ENCODE measurements at places on chromosomes 2 and 18.

DNA sequence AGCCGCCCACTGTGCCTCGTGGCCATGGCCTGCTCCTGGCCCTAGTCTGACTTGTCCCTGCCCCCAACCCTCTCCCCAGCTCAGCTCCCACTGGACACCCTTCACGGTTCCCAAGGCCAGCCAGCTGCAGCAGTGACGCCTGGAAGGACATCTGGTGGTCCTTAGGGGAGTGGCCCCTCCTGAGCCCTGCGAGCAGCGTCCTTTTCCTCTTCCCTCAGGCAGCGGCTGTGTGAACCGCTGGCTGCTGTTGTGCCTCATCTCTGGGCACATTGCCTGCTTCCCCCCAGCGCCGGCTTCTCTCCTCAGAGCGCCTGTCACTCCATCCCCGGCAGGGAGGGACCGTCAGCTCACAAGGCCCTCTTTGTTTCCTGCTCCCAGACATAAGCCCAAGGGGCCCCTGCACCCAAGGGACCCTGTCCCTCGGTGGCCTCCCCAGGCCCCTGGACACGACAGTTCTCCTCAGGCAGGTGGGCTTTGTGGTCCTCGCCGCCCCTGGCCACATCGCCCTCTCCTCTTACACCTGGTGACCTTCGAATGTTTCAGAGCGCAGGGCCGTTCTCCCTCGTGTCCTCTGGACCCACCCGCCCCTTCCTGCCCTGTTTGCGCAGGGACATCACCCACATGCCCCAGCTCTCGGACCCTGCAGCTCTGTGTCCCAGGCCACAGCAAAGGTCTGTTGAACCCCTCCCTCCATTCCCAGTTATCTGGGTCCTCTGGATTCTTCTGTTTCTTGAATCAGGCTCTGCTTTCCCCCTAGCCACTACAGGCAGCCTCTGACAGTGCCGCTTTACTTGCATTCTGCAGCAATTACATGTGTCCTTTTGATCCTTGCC is 35.8 kb downstream of the ANO7 start:
- no peak for DNase-seq

- no peak for DNase-seq
Observed at GRCh38 chr2:114160263-114160981, 270.5 kb downstream of the ACTR3 start.

GRCh38 chr2:42026272-42026671 is 21.5 kb upstream of the PKDCC start:
- no peak for DNase-seq

DNA sequence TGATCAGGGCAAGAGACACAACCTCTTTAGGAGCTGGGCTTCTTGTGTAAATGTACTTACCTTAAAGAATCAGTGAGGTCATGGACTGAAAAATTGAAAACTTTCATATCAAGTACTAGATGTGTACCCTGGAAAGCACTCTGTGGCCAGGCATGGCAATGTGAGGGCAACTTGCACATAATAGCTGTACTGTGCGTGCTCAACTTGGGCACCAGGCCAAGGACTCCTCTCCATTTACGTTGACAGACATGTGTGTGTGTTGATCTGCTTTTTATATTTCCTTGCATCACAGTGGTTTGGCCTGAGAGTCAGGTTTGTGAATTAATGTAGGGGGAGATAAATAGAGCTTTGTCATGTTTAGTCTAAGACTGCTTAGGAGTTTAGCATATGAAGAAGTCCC is 669.5 kb upstream of the REG3G start:
- DNase-seq = no peak

DNA sequence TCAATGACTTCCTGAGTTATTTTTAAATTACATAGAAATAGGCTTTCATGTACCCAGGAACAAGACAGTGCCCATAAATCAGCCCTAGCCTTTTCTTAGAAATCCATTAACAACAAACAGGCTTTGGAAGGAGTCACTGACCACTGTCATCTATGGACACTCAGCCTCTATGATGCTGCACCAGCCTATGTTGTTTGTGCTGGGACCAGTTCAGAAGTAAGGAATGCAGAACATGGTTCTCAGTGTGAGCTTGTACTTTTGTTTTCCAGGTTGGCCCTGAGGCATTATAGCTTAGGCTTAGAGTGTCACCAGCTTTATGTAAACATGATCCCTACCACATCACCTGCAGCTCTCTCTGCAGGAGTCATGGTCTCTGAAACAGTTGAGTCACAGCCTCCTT is 335.7 kb upstream of the CDH7 start:
- no peak for DNase-seq

DNA sequence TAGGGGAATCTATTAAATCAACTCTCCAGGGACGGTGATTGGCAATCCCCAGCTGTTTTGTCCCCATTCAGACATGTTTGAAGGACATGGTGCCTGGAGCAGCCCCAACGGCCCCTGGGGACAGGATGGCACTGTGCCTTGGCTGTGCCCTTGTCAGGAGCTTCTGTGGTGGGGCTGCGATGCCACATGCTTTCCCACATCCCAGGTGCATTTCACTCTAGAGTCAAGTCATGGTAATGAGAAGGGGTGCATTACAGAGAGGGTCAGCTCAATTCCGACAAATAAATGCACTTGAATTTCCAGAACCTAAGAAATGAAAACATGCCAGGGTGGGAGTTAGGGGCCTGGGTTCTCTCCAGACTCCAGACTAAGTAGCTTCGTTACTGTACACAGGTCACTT is 289.4 kb upstream of the PXDN start:
- no peak for DNase-seq

DNA sequence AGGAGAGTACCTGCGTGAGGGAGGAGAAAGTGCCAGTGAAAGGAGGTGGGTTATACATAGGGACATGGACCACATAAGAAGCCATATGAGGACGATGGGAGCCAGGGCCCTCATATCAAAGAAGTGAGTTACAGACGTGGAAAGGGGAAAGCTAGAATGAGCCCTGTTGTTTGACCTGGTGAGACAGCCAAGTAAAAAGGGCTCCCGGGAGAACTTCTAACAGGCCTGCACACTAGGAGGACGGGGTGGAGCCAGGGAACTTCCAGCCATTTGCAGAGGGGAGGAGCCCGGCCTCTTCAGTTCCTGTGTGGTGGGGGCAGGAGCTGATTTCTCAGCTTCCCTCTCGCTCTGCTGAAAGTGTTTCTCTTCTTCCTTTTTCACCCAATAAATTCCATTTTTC is 84.1 kb upstream of the SLC66A3 start:
- DNase-seq = no peak

DNA sequence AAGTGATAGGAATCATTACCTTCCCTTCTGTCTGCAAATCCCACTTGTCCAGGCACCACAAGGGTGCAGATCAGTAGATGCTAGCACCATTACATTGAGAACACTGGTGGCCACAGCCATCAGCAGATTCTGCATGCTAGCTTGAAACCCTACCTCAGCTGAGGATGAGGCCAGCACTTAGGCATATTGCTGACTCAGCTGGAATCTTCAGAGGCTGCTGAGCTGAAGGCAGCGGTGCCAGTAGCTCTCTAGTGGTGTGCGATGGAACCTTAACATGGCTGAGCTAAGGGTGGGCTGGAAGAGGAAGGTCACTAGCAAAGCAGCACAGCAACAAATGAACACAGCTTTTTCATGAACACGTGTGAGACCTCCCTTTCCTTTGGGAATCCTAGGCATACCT is 19.0 kb upstream of the CPO start:
- DNase-seq = no peak

DNA sequence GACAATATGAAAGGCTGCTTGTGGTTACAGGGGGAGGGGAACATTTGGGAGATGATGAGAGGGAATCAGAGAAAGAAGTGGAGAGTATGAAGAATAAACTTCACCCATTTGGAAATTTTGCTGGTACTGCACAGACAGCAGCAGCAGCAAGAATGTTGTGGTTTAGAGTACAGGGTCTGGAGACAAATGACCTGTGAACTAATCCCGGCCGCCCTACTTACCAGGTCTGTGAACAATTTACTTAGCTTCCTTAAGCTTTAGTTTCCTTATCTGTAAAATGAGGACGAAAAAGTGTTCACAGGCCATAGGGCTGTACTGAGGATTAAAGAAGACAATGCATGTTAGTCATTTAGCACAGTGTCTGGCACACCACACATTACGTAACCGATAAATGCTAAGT is 685.4 kb upstream of the CELF4 start:
- no peak for DNase-seq

Measured in left renal pelvis (tissue), 4 donors.